T-helper 22 cell (primary cell): ENCODE measurements at places on chromosomes 6 and 20.

DNA sequence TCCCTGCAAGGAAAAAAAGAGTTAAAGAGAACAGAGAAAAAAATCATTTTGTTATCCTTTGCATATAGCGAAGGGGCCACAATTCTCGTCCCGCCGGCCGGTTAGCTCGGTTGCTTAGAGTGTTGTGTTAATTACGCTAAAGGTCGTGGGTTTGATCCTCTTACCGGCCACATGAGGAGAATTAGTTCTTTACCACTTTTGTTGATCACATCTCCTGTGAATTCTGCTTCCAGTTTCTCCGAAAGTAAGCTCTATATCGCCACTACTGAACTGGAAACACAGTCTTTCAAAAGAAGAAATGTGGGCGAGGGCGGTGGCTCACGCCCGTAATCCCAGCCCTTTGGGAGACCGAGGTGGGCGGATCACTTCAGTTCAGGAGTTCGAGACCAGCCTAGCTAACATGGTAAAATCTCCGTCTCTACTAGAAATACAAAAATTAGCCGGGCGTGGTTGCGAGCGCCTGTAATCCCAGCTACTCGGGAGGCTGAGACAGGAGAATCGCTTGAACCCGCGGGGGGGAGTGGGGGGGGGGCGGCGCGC lies 13.4 kb downstream of the PRSS16 start:
- DNase-seq, result no peak

DNA sequence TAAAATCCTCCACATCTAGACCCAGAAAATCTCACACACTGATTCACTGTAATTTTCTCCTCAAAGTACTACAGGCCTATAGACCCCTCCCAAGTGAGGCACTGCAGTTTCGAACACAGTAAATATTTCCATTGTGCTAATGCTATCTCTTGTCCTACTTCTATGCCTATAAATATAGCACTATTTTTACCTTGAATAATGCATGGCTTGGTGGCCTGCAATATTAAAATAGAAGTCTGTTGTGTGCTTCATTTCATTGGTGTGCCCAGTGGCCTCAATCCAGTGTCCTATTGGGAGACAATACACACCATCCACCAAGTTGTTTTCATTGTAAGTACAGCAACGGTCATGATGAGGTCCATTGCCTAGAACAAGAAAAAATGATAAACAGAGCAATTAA lies 49.4 kb downstream of the EPM2A start:
- no peak for DNase-seq

DNA sequence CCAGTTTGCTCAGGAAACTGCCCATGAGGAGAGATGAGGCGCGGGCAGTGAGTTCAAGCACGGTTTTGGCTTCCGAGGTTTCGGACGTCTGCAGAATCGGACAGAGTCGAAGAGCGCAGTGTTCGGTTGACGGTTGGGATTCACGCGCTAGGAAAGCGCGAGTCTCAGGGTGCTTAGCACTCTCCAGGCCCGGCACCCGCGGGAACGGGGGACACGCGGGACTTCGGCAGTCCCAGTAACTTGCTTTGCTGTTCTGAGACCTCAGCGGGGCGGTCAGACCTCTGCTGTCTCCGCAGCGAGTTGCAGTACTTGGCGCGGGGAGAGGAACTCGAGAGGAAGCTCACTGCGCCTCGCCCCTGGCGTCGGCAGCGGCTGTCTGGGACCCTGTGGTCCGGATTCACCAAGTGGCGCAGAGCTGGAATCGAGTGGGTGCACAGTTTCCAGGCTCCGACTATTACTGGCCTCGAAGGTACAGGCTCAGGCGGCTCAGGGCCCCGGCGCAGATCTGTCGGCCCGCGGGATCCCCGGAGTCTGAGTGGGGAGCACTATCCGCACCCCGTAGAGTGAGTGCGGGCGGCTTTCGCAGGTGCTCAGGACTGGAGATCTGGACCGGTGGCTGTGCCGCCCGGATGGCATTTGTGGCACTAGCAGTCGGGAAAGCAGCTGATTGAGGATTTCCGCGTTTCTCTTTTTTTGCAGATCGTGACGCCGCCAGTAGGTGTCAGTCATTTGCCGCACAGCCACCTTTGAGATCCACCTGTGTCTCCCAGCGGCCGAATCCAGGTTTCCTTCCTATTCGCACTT lies at the start of gene POM121L2:
POM121L2 (minus strand) TSS at position 128 of the 804 bp plus-strand sequence; CDS start at position 25, 103 bp downstream.
- peak; percentile 2 for DNase-seq

DNA sequence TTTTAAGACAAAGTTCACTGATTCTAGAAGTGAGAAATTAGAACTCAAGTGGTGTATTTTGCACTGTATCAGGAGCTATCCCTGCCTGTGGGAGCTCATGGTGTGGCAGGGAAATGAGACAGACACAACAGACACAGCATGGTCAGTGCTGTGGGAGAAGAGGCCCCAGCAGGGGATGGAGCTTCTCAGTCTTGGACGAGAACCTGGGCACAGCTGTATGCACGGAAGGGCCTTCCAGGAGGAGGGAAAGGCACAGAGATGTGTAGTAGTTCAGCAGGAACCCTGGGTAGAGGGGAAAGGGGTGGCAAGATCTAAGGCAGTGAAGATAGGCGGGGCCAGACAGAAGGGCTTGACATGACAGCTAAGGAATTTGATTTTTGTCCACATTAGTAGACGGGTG lies 48.8 kb upstream of the KIF25 start:
- DNase-seq, result no peak

DNA sequence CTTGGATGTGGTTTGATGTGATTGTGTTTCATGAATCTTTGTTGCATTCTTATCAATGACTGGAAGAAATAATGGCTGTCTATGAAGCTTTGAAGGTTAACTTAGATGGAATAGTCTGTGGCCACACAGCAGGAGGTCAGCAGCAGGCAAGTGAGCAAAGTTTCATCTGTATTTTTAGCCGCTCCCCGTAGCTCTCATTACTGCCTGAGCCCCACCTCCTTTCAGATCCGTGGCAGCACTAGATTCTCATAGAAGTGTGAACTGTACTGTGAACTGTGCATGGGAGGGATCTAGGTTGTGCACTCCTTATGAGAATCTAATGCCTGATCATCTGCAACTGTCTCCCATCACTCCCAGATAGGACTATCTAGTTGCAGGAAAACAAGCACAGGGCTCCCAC lies 660.2 kb downstream of the EPHA7 start:
- DNase-seq, result no peak

- DNase-seq, result no peak
Measured at GRCh38 chr6:33602180-33602579, 18.9 kb upstream of the ITPR3 start.

- DNase-seq, result no peak
Measured at GRCh38 chr20:36118371-36118770, 36.2 kb upstream of the EPB41L1 start.

DNA sequence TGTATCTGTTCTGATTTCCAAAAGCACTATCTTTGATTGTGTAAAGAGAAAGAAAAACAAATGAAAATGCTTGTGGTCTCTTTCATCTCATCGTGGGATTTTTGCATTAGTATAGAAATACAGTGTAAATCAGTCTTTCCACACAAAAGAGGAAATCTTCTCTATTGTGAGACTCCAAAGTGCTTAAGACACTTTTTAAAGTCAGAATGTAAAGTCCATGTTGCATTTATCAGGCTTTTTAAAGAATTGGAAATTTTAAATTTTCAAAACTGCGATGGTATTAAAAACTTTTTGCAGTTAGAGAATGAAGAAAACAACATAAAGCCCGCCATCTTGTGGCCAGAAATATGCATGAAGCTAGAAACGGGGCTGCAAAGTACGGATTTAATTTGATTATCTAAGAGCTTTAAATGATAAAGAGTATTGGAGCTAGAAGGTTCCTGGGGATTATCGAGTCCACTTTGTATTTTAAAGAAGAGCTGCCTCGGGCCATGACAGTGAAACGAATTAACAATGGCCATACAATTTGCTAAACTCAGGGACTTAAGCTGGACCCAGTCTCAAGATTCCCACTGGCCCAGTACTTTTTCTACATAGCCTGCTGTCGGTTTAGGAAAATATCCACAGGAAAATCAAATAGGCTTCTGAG lies 339.6 kb downstream of the ARHGAP18 start:
- DNase-seq, result no peak

DNA sequence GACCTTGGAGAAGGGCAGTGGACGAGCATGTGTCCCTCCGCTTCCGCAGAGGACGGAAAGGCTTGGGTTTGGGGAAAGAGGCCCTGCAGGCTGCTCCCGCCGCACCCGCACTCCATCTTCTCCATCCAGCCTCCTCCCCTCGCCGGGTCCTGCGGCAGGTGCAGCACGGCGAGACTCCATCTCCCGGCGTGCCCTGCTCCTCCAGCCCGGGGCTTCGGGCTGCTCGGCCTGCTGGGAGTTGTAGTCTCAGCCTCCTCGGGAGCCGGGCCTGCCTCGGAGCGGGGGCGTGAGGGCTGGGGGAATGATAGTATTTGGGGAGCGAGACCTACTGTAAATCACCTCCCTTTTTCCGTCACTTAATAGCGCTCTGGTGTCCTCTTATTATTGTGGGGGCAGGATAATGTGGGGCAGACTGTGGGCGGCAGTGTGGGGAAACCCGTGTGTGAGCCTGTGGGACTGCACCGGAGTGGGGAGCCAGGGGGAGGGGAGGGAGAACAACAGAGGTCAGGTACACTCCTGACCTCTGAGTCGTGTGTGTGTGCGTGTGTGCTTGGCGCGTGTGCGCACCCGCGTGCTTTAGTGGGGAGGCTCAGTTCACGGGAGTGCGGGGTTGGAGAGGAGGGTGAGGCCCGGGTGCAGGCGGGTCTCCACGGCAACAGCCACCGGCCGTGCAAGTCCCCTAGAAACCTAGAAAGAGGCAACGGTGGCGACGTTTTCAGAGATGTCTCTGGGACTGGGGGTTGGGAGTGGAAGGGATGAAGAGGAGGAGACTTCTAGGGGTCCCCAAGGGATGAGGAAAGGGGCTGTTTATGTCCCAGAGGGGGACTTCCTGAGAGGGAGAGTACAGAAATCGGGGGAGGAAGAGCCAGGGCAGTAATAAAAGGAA lies 4.1 kb downstream of the TTBK1 start:
- DNase-seq, result peak; percentile 66

DNA sequence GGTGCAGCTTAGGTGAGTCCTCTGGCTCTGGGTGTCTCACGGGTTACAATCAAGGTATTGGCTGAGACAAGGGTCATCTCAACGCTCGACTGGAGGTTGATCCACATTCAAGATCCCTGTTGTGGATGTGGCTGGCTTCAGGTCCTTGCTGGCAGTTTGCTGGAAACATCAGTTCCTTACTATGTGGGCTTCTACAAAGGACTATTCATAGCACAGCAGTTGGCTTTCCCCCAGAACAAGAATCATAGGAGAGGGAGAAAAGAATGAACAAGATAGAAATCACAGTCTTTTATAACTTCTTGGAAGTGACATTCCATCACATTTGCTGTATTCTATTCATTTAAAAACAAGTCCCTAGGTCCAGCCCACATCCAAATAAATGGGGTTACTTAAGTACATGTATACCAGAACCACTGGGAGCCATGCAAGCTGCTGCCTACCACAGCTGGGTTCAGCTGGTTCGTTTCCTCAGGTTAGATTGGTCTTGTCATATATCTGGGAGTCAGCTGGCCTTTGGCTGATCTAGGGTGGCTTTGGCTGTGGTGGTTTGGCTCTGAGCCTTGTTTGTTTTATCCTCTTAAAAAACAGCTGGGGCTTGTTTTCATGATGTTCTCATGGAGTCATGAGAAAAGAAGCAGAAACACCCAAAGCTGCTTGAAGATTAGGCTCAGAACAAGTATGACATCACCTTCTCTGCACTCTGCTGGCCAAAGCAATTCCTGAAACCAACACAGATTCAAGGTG lies 433.2 kb upstream of the SPTLC3 start:
- no peak for DNase-seq

DNA sequence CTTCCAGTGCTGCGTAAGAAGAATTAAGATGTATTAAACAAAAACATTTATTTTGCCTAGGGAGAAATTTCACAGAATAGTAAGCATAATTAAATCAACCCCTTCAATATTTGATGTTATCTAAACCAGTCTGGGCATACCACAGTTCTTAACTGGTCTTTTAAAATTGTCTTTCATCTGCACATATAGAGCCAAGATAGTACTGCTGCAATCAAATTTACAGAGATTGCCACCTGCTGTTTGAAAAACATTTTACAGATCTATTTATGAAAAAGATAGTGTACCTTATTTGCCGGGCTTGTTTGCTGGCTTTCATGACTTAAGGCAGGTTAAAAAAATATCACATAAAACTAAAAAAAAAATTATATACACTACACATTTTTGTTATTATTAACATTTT lies 323.2 kb downstream of the ADGRB3 start:
- no peak for DNase-seq

GRCh38 chr20:33475381-33476152 lies 14.3 kb upstream of the CBFA2T2 start:
- no peak for DNase-seq

DNA sequence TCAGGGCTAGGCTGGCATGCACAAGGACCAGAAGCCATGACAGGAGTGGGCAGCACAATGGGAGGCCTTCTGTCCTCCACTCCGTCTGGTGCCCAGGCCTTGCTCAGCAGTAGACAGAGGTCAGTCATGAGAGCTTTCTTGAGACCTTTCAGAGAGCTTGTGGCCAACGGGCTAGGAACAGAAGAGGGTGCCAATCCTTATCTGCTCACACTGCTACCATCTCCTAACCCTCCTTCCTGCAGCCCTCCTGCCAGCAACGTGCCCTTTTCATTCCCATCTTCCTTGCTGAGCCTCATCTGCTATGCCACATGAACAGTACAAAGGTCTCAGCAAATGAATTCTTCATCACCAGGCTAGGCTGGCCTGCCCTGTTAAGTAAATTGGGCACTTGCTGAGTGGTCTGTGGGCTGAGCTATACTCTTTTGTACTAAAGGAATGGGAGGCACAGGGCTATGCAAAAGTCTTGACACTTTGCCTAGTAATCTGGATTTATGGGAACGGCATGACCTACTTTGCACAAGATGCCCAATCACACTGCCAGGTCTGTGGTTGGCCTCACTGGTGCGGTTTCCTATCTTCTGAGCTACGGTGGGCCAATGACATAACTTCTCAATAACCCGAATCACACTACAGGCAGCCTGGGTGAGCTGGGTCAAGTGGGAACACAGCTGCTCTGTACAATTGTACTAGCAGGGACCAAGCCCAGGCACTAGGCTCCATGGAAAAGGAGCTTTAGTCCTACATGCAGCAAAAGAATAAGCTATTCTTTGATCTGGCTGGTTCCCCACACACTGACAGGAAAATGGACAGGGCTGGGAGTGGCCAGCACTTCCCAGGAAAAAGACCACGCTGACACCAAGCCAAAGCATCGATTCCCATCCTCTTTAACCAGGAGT lies 47.8 kb downstream of the ELOVL5 start:
- peak; percentile 44 for DNase-seq

- DNase-seq, result no peak
Measured at GRCh38 chr6:157831424-157832249, 8.6 kb downstream of the SNX9 start.

DNA sequence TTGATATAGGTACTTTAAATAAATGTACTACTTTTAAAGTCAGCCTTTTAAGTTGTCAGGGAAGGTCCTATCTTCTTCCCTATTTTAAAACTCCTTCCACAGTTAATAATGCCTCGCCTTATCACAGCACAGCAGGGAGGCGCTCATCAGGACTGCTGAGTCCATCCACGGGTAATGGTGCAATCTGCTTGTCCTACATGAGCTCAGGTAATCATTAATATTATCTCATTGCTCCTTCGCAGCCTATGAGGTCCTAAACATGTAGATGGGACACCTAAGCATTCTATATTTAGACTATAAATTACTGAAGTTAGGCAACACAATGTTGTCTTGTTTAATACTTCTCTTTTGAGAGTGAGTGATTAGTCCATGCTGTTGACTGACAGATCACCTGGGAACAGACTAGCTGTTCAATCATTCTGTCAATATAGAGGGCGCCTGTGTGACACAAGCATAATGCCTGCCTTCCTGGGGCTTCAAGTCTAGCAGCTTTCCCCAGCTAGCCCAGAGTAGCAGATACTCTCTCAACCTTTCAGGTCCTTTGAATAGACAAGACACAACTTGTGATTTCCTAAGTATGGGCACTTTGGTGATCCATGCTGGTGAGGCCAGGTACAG lies 91.0 kb downstream of the FYN start:
- DNase-seq, result no peak
